ENCODE measurements at places on chromosomes 6 and 20.

DNA sequence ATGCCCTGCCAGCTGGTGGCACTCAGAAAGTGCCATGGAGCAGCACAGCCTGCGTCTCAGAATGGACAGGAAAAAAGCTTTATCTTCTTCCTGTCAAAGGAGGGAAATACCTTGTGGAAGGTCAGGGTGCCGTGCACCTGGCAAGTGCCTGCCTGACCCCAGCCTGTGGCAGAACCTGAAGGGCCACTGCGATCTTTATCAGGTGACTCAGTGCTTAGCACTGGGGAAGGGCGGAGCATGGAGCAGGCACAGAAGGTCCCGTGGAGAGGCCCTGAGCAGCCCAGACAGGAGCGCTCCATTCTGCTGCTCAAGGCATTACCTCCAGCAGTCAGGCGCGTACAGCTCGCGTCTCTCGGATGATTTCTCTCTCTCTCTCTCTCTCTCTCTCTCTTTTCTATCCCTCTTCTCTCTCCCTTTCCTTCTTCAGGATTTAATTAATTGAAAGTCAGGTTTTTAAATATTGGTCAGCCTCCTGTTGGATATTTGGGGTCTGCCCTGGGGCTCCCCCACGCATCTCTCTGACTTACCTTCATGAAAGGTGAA is 31.7 kb downstream of the FOXC1 start:
- DNase-seq: no peak

- DNase-seq: no peak
These were observed 176.7 kb upstream of the BTBD3 start for GRCh38 chr20:11740975-11741374.

GRCh38 chr6:109491207-109491938 is 8.4 kb upstream of the ZBTB24 start:
- no peak for DNase-seq

DNA sequence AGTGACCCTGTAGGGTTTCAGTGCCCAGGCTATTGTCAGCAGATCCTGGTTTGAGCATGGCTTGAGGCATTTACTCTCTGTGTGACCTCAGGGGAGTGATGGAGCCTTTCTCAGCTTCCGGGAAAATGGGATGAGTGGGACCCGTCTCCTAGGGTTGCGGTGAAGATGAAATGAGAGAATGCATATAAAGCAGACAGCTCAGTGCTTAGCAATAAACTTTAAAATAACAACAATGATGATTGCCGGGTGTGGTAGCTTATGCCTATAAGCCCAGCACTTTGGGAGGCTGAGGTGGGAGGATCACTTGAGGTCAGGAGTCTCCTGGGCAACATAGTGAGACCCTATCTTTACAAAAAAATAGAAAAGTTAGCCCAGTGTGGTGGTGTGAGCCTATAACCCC is 106.0 kb upstream of the MTHFD1L start:
- DNase-seq: no peak

GRCh38 chr6:20202324-20202658 is 10.0 kb downstream of the MBOAT1 start:
- no peak for DNase-seq

GRCh38 chr20:54292185-54292584 is 84.3 kb downstream of the PFDN4 start:
- no peak for DNase-seq

DNA sequence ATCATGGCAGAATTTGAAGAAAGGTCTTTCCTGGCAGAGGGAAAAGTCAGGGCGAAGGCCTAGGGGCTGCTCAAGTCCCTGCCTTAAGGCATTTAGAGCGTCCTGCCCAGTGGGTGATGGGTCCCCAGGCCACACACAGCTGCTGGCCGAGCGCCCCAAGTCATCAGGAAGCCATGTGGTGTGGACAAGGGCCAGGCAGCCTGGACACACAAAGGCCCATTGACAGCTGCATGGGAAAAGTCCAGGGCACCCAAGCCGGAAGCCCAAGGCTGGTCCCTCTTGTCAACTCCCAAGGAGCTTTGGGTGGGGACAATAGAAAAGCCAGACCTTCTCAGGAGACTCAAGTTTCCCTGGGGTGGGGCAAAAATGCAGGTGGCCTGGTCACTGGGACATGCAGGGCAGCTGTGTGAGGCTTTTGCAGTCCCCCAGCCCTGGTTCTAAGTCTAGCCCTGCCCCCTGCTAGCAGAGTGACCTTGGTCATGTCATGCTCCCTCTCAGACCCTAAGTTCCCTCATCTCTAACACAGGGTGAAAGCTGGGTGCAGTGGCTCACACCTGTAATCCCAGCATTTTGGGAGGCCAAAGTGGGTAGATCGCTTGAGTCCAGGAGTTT is 44.3 kb upstream of the PTGIS start:
- no peak for DNase-seq

GRCh38 chr20:48158014-48158413 is 372.7 kb upstream of the SULF2 start:
- no peak for DNase-seq

GRCh38 chr20:51695574-51696303 is 72.5 kb downstream of the ATP9A start:
- DNase-seq: no peak

- DNase-seq: peak; percentile 96
These were observed at the start of gene TMEM30A for GRCh38 chr6:75284632-75285282. TSS of gene TMEM30A (minus strand) at chr6:75284792. CDS start at chr6:75284638, 154 bp downstream.

DNA sequence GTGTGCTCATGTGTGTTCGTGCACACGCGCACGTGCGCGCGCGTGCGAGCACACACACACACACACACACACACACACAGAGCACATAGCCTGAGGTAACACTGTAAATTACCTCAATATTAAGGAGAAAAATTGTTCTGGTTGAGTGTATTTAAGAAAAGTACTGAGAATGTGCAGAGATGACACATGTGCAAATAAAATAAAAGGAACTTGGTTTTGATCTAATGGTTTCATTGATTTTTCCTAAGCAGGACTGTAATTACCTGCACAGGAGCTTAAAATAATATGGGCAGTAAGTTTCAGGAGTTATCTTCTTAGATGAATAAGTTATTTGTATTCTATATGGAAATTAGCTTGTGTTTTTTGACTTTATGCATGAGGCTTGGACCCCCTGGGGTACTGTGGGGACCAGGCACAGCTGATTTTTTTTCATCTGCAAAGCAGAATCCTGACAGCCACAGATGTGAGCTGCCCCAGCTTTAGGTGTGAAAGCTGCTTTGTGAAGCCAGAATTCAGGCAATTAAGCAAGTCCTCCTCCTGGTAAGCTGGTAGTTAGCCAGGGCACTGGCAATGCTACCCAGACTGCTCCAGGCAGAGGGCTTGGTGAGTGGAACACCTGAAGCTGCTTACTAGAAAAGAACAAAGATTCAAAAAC is 1040.6 kb upstream of the CITED2 start:
- DNase-seq: no peak
